ENCODE measurements at places on chromosomes 11 and 22.

- DNase-seq: no peak
Measured at GRCh38 chr11:91686281-91686680, 538.3 kb upstream of the FAT3 start.

- DNase-seq: no peak
Measured at GRCh38 chr11:69985641-69986439, 92.3 kb upstream of the ANO1 start.

GRCh38 chr11:77402218-77402556 is 71.7 kb downstream of the PAK1 start:
- no peak for DNase-seq

GRCh38 chr11:116847612-116848011 is 10.2 kb upstream of the APOA1 start:
- no peak for DNase-seq
